ENCODE measurements at places on chromosomes 4 and X.
A peak's percentile ranks its signal among the peaks of the same experiment; 100 is the strongest.

DNA sequence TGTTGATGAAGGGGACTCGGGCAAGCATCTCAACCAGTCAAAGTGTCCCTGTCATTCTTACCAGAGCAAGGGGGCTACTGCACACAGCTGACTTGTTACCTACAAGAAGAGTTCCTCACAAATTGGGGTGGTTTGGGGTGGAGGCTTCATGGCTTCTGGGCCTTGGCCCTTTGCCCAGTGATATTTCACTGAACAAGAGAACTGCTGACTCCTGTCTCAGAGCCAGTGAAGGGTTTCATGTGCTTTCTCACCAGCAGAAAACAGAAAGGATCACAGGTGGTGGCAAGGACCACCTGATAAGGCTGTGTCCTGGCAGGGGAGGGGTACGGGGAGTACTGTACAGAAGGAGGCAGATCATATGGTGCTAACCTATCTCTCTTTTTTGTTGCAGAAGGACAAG, 53.5 kb downstream of the DLG3 start:
- DNase-seq = no peak

DNA sequence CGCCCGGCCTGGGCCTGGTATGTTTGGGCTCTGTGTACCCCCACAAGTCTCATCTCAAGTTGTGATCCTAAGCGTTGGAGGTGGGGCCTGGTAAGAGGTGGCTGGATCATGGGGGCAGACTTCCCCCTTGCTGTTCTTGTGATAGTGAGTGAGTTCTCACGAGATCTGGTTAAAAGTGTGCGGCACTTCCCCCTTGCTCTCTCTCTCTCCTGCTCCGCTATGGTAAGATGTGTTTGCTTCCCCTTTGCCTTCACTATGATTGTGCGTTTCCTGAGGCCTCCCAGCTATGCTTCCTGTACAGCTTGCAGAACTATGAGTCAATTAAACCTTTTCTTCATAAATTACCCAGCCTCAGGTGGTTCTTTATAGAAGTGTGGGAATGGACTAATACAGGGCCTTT, 53.0 kb downstream of the CHST7 start:
- DNase-seq = no peak

GRCh38 chr4:176034499-176034898, 31.1 kb upstream of the WDR17 start:
- DNase-seq = no peak

GRCh38 chr4:123024710-123025109, 102.3 kb upstream of the NUDT6 start:
- DNase-seq = no peak

DNA sequence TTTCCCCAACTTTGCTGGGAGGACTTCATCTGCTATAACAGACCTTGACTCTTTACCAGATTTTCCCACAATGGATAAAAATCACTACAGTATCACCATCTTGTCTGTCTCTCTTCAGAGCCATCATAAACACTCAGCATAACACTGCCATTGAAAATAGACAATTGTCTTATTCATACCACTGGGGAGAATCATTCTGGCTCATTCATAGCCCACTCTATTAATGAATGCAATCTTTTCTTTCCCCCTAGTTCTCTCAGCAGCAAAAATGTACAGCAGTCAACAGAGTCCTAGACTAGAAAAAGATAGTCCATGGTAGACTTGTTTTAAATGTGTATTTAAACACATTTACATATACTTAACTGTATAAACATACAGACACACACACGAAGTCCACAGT, 19.2 kb downstream of the SLC9A7 start:
- DNase-seq = no peak

DNA sequence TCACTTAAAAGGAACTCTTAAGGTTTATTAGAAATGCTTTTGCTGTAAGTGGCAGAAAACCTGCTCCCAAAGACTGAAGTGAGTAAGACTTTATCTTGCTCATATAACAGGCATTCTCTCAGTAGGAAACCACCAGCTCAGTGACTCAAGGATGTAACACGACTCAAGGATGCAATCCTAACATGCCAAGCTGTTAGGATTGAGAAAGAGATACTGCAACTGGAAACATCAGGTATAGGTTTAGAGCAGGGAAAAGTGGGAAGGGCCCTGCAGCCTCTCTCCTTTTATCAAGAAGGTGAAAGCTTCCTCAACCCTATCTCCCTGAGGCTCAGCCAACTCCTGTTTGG, 11.9 kb upstream of the SLC9A7 start:
- DNase-seq = no peak

GRCh38 chrX:69386681-69387080, 117.4 kb upstream of the NALF2 start:
- no peak for DNase-seq

- DNase-seq = no peak
These were observed 73.2 kb downstream of the ARHGAP24 start for GRCh38 chr4:85548116-85548515.

GRCh38 chrX:108186811-108187210, 95.2 kb downstream of the ATG4A start:
- DNase-seq = no peak

DNA sequence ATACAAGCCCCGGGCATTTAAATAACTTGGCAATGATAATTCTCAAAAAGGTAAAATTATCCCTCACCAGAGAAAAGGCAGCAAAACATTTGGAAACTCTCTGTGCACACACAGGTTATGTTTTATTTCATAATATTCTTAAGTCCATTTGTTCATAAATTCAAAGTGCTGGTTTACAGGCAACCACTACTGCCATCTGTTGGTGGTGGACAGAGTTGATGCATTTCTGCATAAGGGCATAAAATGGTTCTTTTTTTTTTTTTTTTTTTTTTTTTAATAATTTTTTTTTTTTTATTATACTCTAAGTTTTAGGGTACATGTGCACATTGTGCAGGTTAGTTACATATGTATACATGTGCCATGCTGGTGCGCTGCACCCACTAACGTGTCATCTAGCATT, 31.5 kb upstream of the IL21 start:
- DNase-seq = no peak

DNA sequence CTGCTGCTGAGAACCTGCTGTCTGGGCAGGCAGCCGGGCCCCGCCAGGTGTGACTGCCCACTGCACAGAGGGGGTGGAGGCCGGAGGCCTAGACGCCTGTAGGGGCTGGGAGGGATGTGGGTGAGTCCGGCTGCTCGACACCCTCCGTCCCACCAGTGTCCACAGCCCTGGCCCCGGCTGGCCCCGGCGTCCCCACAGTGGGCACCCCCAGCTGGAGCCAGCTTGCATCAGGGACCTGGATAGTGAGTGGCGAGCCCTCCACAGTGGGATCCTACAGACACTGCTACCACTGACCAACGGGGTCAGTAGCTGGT, 34.7 kb upstream of the SPON2 start:
- DNase-seq = peak; percentile 30

DNA sequence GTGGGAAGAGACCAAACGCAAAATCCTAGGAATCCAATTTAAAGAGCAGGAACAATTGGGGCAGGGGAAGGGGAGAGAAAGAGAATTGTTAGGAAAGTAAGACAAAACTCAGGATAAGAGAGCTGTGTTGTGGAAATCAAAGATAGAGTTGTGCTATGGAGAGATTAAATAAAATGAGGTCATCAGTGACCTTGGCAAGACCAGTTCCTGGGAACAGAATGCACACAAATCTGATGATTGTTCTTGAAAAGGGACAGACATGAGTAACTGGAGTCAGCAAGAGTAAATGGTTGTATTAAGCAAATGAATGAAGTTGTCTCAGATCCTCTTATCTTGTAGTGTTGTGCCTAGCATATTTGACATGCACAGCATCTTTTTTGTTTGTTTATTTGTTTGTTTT, 267.4 kb downstream of the IL1RAPL1 start:
- DNase-seq = no peak

DNA sequence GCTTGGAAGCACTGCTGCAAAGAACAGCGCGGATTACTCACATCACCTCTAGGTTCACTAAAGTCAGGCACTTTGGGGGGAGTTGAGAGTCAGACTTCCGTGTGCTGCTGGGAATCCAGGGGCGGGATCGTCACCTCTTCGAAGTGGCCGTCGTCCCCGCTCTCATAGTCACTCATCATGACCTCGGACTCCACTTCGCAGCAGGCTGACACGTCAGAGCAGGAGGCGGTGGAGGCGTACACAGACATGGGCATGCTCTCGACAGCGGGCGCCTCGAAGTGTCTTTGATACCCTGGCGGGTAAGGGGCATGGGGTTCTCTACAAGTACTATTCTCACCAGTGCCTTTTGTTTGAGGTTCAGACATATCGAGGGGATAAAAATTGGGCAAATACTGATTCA, 33.1 kb upstream of the MTNR1A start:
- no peak for DNase-seq

GRCh38 chr4:98546910-98547594, 111.4 kb downstream of the TSPAN5 start:
- DNase-seq = peak; percentile 48

GRCh38 chrX:12554206-12554605, 237.0 kb upstream of the PRPS2 start:
- DNase-seq = no peak

DNA sequence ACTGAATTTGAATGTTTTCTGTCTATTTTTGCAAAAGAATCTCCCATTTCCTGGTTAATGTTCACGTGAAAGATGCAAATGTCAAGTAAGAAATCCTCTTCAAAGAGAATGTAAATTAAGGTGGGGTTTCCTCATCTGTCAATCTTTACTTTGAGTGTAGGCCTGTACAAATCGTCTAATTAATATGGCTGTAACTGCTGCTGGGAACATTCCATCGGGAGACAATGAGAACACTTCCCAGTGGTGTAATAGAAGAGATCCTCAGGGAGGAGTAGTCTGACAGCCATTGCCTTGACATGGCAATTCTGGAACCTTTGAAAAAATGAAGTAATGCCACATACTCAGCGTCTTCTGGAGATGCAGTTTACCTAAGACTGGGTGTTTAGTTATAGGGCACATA, 3.7 kb downstream of the EREG start:
- DNase-seq = no peak

- no peak for DNase-seq
These were observed 1098.5 kb upstream of the LCORL start for GRCh38 chr4:19119904-19120560.

DNA sequence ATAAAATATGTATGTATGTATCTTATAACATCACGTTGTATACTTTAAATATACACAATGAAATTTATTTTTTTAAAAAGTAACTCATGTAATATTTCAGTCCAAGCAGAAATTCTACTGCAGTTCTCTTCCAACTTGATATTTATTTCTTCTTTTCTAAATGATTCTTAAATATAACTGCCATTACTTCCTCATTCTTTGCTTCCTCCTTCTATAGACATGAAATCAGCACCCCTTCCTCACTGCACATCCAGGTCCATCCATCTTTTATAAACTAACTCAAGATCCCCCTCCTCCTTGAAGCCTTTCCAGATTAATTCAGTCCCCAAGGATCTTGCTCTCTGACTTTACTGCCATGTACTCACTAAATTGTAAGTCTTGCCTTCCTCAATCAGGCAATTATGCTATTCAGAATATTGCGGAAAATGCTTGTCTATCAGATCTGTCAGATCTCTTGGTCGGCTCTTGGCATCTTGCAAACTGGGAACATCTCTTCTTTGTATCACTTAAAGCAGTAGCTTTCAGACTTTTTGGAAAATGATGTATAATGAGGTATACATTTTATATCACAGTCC, 3.7 kb downstream of the GPRIN3 start:
- DNase-seq = no peak

- no peak for DNase-seq
These were observed 706 bp downstream of the CHIC1 start for GRCh38 chrX:73563738-73564068.

GRCh38 chr4:99411041-99411440, 24.1 kb downstream of the ADH7 start:
- DNase-seq = no peak

DNA sequence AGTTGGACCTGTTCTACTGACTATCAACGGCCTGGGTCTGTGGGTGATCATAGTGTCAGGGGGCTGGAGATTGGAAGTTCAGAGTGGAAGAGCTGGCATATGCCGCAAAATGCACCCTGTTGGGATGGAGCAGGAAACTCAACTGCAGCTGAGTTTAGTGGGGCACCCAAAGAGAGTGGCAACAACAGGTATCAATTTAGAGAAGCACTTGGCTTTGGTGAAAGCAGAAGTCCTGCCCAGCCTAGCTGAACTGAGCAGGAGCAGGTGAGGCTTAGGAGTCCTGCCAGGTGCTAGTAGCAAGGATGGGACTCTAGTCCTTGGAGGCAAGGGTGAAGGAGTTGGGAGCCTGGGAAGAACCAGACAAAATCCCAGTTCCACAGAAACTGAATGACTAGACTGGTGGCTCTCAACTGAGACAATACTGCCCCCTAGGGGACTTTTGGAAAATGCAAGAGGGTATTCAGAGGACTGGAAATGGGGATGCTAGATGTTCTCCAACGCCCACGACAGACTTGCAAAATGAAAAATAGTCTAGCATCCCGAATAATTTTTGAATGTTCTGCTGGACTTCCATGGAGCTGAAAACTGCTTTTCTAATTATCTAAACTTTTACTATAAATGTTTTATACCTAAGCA, 49.4 kb downstream of the RTL9 start:
- DNase-seq = peak; percentile 49

DNA sequence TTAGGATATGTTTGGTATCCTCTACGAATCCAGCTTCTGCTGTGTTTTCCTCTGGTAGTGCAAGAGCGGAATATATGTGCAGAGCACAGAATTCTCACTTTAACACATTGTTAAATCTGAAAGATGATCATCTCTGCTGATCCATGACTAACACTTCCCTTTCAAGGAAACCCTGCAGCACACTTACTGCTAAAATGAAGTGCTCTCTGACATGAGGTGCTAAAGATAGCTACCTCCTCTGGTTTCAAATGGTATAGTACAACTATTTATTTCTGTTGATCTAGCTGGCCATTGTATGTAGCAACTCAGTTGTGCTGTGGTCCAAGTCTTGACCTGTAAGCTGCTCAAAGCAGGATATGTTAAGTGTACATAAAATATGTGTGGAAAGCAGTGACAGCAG, 162.4 kb upstream of the FMR1 start:
- DNase-seq = no peak

GRCh38 chr4:181601103-181601502, 642.1 kb upstream of the TENM3 start:
- no peak for DNase-seq

DNA sequence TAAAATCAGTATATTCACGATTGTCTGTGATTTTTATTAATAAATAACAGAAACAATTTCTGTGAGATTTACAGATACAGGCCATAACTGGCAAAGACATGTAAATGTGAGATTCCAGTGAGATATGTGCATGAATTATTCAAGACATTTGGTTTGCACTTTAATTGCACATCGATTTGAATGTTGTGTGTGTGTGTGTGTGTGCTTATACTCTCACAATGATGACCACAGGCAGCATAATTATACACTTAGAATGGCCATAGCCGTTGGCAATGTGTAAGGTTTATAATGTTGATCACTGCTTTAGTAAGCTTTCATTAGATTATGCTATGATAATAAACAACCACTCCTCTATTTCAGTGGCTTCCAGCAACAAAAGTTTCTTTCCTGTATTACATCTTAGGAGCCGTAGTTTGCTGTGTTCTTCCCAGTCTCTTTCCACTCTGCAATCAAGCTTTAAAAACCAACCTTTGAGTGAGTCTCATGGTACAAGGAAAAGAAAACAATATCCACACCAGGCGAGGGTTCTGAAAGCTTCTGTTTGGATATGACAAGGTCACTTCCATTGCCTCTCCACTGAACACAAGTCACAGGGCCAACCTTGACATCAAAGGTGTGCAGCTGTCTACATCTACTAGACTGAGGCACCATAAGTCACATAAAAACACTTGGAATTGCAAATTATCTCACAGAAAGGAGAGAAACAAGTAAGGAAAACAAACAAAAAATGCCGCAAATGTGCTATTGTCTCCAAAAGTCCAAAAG, 897.7 kb downstream of the RAB28 start:
- no peak for DNase-seq

- DNase-seq = no peak
These were observed 294.4 kb downstream of the GPAT3 start for GRCh38 chr4:83830138-83830888.

Measured in right forelimb (tissue), 1 donor.